ENCODE measurements at places on chromosomes 6 and 20.

GRCh38 chr6:7433121-7433617, 43.6 kb downstream of the RIOK1 start:
- no peak for DNase-seq

DNA sequence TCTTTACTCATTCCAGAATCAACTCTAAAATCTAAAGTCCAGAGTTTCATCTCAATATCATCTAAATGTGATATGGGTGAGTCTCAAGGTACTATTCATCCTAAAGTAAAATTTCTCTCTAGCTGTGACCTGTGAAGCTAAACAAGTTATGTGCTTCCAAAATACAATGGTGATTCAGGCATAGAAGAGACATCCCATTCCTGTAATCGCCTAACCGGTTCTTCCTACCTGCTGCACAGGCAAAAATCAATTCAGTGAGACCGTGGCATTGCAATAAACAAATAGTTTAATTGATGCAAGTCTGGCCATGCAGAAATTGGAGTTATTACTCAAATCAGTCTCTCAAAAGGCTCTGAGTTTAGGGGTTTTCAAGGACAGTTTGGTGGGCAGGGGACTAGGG, 232.8 kb downstream of the UBE3D start:
- DNase-seq = no peak

DNA sequence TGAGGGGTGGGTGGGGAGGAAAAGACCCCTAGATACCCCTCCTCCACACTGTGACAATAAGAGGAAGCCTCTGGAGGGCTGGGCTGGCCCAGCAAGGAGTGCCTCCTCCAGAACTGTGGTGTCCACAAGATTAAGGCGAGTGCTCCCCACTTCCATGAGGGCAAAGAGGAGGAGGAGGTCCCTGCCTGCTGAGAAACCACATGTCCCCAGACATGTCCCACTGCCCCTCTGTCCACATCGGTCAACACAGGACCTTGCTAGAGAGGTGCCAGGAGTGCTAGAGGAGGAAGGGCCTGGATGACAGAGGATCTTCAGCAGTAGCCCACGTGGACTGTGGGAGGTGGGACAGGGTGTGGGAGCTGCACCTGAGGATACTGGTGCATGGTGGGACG, 3.1 kb downstream of the RAET1G start:
- DNase-seq = no peak

DNA sequence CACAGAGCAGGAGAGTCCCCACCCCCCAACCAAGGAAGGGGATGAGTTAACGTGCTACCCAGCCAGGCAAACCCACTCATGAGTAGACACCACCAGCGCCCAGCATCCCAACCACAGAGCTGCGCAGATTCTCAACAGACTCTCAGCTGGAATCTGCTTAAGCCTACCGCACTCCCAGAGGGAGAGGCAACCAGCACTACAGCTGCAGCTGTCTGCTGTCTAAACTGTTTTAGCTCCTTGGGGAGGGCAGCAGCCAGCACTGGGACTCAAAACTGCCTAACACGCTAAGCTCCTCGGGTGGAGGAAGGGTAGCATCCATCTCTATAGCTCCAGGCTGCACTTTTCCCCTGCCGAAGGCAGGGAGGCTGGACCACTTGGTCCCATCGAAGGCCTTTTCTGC, 539.8 kb downstream of the EPHA7 start:
- DNase-seq = no peak

Data from progenitor cell of endocrine pancreas (in vitro differentiated cells).